Activated gamma-delta T cell treated with Interleukin-2 at 50 U/mL for 16 hours (primary cell): ENCODE measurements at places on chromosomes 1 and 21.

DNA sequence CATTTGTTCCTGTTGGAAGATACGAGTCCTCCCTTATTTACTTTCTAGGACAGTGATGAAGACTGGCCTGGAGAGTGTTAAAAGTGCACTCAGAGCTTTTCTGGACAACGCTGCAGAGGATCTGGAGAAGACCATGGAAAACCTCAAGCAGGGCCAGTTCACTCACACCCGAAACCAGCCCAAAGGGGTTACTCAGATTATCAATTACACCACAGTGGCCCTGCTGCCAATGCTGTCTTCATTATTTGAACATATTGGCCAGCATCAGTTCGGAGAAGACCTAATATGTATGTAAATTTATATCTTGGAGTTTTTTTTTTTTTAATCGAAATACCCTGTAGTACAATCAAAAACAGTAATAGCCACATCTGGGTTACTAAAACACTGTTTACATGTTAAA, 190.5 kb downstream of the ZP4 start:
- DNase-seq: no peak

GRCh38 chr1:53065391-53065790, 3.4 kb downstream of the PODN start:
- no peak for DNase-seq

GRCh38 chr1:230819976-230820375, 48.3 kb downstream of the C1orf198 start:
- no peak for DNase-seq

DNA sequence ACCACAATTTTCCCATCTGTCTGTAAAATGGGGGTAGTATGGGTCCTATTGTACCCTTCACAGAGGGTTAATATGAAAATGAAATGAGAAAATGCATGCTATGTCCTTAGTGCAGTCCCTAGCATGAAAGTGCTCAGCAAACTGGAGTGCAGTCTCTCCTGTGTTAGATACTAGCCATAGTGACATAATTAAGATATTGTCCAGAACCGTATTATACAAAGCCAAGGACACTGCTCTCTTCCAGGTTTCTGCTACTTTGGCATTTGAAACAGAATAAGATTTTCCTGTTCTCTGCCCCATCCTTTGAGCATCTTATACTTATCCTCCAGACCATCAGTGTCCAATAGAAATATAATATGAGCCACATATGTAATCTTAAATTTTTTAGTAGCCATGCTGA, 213.4 kb downstream of the FGGY start:
- DNase-seq: no peak

GRCh38 chr1:35215346-35215745, 22.4 kb upstream of the SFPQ start:
- DNase-seq: no peak

- no peak for DNase-seq
Measured at GRCh38 chr21:43986544-43987451, 25.3 kb upstream of the TRAPPC10 start.

DNA sequence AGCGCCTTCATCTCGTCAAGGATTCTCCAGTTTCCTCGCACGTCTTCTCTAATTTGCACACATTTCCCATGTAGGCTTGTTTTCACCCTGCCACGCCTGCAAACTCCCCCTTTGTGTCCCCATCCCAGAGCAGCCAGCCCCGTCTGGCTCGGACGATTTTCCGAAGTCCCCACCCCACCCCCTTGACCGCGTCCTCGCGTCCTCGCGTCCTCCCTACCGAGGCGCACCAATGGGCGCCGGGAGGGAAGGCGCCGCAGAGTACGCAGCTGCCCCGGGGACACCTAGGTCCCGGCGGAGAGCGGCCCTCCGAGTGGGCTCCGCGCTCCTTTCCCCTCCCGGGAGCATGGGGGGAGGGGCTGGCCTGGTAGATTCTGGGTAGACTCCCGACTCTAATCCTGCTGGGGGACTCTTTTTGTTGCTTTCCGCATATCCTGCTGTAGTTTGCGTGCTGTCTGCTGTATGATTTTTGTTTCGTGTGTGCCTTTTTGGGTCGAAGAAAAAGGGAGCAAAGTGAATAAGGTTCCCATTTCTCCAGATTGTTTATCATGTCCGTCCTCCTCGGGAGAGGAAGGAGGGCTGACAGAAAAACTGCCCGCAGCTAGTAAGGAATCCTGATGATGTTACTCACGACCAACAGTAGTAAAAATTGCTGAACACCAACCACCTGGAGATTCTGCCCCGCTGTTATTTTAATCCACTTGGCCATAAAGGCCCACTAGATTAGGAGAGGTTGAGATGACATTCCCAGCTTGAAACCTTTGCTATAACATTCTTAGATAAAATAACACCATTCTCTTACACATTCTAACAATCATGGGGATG, 1.5 kb downstream of the CACHD1 start:
- DNase-seq: no peak

DNA sequence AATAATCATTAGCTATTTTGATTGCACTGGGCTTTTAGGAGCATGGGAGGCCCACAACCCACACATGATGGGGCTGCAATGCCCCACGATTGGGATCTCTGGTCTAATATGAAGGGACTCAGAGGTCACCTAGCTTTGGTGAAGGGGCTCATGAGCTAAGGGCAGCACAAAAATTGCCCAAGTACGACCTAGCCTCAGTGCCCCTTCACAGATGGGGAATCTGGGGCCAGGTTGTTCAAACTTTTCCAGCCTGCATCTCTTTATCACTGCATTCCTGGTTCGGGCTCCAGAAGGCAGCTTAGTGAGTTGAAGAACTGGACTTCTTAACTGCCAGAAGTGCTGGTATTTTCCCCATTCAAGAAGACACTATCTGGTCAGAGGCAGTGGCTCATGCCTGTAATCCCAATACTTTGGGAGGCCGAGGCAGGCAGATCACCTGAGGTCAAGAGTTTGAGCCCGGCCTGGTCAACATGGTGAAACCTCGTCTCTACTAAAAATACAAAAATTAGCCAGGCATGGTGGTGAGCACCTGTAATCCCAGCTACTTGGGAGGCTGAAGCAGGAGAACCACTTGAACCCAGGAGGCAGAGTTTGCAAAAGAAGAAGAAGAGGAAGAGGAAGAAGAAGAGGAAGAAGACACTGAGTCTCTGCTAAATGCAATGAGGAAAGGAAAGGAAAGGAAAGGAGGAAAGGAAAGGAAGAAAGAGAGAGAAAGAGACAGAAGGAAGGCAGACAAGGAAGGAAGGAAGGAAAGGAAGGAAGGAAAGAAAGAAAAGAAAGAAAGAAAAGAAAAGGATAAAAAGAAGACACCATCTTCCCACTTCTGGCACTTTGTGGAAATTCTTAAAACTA, 258.5 kb upstream of the IRF2BP2 start:
- no peak for DNase-seq

- DNase-seq: no peak
Measured at GRCh38 chr1:10825592-10825991, 29.1 kb upstream of the CASZ1 start.

GRCh38 chr1:215056584-215056983, 26.0 kb upstream of the KCNK2 start:
- no peak for DNase-seq

GRCh38 chr1:82086739-82087138, 286.0 kb downstream of the ADGRL2 start:
- DNase-seq: no peak

- DNase-seq: no peak
Measured at GRCh38 chr1:20439282-20439681, 46.7 kb downstream of the CAMK2N1 start.

DNA sequence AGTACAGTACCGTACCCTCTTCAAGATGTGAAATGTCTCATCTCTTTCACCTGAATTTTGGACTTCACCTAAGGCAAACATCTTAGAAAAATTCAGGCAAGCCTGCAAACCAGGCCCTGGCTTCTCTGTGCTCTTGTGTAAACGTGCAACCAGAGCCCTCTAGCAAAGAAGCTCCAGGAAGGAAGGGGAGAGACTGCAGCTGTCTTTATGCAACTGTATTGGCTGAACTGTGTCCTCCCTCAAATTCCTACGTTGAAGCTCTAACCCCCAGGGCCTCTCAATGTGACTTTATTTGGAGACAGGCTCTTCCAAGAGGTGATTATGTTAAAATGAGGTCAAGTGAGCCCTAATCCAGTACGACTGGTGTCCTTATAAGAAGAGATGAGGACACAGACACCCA, 60.3 kb downstream of the SLC45A1 start:
- no peak for DNase-seq

DNA sequence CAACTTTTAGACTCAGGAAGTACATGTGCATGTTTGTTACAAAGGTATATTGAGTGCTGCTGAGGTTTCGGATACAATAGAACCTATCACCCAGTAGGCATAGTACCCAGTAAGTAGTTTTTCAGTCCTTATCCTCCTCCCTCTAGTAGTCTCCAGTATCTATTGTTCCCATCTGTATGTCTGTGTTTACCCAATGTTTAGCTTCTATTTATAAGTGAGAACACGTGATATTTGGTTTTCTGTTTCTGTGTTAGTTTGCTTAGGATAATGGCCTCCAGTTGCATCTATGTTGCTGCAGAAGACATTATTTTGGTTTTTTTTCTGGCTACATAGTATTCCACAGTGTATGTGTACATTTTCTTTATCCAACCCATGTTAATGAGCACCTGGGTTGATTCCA, 47.2 kb upstream of the TSNAX start:
- DNase-seq: no peak

DNA sequence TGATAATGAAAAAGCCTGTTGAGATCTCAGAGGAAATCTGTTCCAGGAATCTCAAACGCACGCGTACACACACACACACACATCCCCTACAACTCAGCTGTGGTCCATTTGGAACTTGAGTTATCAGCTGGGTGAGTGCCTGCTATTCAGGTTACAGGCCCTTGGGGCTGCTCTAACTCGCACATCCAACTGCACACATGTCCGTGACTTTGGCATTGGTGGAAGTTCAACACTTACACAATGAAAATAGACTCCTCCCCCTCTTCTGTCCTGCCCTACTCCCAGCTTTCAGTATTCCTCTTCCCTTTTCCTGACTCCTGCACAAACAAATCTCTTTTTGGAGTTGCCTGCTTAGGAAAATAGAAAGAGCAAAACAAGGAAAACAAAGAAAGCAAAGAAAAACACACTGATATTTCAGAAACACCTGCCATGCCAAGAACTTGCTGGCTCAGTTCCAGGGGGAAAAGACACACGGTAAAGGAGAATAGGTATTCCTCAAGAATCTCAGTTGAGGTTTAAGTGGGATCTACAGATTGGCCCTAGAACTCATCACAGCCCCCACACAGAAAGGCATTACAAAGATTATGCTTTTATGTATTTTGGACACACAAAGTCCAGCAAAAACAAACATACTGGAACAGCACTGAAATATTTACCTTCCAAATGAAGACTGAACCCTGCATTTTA, 140.9 kb downstream of the TGFBR3 start:
- no peak for DNase-seq

GRCh38 chr1:48530727-48531351, 58.8 kb upstream of the SPATA6 start:
- no peak for DNase-seq

- DNase-seq: peak; percentile 13
Measured at GRCh38 chr1:116374353-116375147, 1.5 kb downstream of the ATP1A1 start.
